ENCODE measurements at places on chromosomes 3 and 15. TPM values are rescaled to one million over a fixed set of nuclear protein-coding genes. Genes with fewer than 3 reads are reported as not detected.

GRCh38 chr3:196049653-196050052 is 32.2 kb downstream of the TFRC start:
- DNase-seq, result no peak

The POLQ gene
- total RNA-seq, result 4.1 TPM

The GOLGA8S gene
- total RNA-seq, result under 0.01 TPM

GRCh38 chr15:70974004-70974832 is 81.6 kb downstream of the LRRC49 start:
- DNase-seq, result peak; percentile 84

The TGM5 gene
- total RNA-seq, result not detected

- no peak for DNase-seq
These were observed 17.8 kb downstream of the ACKR2 start for GRCh38 chr3:42827023-42827422.
